AML-193 (cell line): ENCODE measurements at places on chromosomes 6 and 20.
A peak's percentile ranks its signal among the peaks of the same experiment; 100 is the strongest.

GRCh38 chr20:24135781-24136180, 147.2 kb upstream of the GGTLC1 start:
- DNase-seq: no peak

DNA sequence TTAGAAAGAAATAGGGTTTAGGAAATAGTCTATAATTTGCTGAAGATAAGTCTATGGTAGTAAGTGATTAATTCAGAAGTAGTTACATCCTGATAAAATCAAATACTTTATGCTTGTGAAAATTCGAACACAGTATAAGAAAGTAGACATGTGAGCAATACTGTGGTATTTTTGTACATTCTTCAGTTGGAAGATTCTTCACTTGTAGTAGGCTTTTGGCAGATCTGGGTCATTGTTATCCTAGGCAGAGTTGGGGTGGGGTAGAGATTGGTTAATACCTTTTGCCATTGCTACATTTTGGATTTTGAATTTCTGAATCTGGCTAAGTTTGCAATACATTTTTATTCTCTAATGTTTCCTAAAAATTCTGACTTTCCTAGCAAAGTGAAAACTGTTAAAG, 197.5 kb downstream of the BCKDHB start:
- DNase-seq: no peak

DNA sequence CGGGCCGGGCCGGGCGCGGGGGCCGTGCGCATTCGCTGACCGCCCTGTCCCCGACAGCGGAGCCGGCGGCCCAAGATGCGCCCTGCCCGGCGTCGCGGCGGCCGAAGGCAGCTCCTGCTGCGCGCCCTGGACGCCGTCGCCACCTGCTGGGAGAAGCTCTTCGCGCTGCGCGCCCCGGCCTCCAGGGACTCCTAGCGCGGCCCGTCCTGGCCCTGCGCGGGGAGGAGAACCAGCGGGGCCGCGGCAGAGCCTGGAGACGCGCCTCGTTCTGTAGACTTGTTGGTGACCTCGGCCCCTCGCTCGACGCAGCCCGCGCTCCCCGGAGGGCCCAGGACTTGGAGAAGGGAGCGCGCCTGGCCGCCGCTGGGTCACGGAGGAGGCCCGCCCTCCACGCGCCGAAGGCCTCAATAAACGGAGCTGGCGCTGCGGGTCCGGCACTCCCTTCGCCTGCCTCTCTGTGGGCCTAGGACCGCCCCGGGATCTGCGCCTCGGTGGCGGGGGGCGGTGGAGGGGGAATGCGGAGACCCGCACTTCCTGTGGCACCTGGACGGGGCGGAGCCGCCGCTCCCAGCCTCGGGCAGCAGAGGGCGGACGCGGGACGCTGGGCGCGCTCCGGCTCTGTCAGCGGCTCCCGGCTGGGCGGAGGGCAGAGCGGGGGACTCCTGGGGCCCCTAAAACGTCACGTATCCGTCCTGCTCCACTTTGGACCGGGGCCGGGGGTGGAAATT, 2.7 kb downstream of the C20orf204 start:
- peak; percentile 61 for DNase-seq

DNA sequence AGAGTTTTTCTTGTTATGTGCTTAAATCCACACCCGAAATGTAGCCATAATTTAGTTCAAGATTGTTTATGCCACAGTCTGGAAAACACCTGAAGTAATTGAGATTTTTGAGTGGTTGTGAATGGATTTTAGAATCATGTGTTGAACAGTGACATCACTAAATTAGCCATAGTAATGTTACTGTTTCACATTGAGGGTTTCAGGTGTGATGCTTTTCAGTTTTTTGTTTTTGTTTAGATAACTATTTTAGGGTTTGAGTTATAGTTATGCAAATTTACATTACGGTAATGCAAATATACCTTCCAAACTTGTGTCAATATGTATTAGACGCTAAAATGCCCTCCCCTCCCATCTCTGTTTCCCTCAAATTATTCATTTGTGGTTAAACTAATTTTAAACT, 22.9 kb downstream of the QKI start:
- no peak for DNase-seq

DNA sequence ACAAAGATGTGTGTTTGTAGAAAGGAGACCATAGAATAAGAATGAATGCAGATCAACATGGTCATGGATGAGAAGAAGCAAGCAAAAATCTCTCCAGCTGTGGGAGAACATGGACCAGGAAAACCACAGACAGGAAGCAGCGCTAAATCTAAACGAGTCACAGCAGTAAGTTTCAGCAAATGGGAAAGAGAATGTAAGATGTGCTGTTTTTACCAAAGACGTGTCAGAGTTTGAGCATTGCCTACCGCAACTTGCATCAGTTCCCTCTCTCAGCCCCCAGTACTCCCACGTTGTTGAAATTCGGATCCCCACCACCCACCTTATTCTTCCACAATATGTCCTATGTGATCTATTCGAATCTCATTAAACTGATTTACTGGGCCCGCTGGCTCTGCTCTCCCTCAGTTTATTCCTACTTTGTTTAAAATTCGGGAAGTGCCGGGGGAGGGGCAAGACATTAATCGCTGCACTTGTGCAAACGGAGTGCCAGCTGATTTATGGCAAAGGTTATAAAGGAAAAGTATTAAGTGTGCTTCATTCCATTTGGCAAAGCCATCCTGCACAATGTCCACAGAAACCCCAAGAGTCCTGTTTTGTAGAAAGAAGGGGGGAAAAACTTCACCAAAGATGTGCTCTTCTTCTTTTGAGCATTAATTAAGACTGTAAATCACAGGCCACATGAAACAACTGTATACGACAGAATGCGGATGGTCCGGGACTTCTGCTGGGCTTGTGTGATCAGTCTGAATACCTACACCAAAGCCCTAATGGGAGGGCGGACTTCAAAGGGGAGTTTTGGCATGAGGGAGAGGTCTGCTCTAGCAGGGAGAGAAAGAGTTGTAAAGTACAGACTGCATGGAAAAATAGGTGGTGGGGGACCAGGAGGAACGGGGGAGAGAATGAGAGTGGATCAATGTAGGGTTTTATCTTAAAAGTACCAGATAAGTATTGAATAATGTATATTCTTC, 59.1 kb upstream of the PRDM1 start:
- DNase-seq: no peak

DNA sequence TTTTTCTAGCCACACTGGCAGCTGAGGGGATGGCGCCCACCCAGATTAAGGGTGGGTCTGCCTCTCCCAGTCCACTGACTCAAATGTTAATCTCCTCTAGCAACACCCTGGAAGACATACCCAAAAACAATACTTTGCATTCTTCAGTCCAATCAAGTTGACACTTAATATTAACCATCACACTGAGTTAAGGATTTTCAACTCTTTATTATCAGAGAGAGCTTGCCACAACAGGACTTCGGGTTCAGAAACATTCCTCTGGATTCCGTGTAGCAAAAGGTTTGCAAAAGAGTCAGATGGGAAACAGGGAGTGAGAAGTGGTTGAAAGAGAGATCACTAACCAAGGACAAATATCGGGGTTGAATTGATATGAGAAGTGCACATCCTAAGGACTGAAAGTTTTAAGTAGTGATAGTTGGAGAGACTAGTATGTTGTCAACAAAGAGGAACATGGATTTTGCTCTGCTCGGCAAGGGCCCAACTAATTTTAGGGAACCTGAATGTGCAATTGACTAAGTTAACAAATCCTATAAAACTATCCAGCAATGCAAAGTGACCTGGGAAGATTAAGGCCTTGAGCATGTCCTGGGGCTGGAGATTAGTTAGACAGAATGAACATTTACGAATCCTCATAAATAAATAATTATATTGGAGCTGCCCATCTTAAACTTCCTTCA, 137.0 kb upstream of the TENT5A start:
- DNase-seq: no peak

- DNase-seq: no peak
Measured at GRCh38 chr20:6566821-6567220, 200.7 kb upstream of the BMP2 start.

DNA sequence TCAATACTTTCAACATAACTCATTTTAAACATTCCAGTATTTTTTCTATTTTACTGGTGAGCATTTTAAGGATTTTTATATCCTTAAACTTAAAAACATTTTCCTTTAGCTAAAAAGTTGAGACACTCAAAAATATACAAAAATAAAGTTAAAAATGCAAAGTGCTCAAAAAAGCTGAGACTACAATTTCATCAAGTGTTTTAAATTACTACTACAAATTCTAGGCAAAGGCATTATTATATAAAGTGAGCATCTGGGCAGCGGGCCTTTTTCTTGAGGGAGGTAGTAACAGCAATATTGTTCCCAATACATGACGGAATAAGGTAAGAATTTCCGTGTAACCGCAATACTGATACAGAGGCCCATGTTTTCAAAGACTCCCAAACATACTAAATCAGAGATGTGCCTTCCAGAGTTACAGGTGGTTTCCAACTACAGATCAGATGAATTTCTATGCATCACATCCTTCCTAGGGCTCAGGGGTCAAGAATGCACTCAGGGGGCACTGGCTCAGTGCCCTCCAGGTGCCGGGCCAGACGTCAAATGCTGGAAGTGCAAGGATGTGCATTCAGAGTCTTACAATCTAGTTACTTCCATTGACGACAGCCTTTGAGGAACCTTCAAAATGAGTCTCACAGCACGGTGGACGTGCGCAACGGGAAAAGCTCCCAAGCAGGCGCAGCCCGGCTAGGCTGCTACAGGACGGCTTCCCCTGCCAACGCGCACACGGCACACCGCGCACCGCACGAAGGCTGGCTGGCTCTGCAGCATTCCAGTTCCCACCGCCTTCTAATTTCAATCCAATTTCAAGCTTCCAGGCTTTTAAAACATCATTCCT, 1.7 kb downstream of the PHF10 start:
- DNase-seq: peak; percentile 50

GRCh38 chr20:18176318-18176785, 38.7 kb downstream of the KAT14 start:
- no peak for DNase-seq

DNA sequence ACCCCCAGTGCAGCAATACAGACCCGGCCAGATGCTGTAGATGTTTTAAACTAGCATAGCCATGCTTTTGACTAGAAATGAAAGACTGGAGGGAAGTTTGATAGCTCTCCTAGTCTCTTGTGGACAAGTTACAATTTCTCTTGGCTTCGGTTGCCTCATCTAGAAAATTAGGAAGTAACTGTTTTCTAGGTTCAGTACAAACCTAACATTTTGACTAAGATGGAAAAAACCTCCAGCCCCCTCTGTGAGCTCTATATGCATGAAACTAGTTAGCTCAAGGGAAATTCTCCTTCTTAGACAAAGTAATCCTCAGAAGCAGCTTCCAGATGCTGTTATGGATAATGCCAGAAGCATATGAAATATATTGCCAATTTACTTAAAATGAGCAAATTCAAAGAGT, 86.6 kb downstream of the RNF144B start:
- no peak for DNase-seq

DNA sequence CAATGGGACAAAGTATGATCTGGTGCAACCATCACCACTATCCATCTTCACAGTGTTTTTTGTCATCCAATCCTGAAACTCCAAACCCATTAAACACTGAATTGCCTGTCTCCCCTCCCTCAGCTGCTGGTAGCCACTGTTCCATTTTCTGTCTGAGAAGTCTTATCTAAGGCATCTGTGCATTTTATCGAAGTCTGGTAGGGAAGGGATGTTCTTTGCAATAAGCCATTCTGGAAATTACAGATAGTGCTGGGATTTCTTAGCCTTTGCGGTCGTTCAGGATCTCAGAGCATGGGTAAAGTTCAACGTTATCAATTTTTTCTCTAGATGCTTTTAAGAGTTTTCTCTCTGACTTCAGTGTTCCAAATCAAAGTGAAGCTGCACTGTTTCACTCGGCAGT, 24.1 kb downstream of the KIF25 start:
- DNase-seq: no peak

- DNase-seq: no peak
Measured at GRCh38 chr6:106381223-106381622, 20.7 kb downstream of the CRYBG1 start.
